ENCODE measurements at places on chromosomes 3 and 15.

GRCh38 chr3:27504749-27505148 is 20.6 kb upstream of the SLC4A7 start:
- no peak for DNase-seq

DNA sequence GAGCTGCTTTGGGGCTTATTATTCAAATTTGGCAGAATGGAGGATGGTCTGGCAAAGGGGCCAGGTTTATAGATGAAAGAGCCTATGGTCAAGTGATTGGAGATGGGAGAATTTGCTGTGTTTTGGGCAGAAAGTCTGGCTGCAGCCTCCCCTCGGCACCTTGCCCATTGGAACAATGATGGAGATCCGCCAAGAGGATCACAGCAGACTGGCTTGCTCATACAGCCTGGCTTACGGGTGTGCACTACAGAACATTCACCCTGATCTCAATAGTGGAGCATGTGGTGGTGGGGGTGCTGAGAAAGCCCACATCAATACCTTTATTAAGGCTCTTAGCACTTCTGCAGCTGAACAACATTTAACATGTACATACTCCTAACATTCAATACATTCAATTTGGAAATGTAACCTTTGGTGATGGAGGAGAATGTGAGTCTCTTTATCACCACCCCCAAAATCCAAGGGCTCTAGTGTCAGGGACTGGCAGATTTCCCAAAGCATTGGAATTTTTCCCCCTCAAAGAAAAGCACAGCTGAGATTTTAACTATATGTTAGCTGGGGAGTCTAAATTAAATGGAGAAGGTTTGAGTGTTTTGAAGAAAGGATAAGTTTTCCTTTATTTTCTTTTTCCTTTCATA is 118.4 kb upstream of the TMC3 start:
- no peak for DNase-seq

DNA sequence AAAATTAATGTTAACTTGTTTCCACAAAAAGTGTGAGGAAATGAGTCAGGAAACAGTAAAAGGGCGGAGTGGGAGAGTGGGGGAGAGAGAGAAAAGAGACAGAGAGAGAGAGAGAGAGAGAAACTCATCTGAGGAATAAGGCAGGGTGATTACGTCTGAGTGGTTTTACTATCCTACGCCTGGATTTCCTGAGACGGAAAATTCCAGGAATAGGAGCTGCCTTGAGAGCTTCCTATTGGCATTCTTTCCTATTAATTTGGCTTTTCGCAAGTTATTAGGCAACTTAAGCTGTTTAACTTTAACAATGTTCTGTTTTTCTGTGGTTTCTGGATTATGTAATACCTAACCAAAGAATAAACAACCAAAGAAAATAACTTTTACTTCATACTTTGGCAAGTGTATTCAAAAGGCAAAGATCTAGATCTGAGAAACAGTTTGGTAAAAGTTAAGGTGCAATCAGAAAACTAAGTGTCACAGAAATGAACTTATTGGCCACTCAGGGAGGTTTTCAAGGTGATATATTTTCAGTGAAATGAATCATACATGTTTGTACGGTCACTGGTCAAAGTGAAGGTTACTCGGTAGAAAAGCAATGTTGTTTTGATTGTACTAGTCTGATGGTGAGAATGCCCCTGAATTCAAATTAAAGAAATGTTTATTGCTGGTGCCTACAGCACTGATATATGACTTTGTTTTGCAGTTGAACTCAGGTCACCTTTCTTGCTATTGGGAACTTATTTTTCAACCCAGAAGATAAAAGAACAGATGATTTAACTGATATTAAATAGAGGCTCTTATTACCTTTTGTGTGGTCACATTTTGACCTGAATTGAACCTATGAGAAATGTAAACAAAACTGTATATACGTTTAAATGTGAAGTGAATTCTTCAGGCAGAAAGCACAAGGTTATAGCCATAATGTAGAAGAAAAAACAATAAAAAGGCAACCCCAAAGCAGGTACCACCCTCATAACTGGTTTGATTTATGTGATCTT is 39.9 kb upstream of the TNFSF10 start:
- DNase-seq: no peak

GRCh38 chr3:4979428-4980228 is at the start of gene BHLHE40:
Gene BHLHE40, plus strand, starts transcription at chr3:4979437. Its CDS starts 282 bp downstream, at chr3:4979719.
- DNase-seq: no peak

- no peak for DNase-seq
These were observed 95.7 kb downstream of the PRICKLE2 start for GRCh38 chr3:64129581-64129980.

DNA sequence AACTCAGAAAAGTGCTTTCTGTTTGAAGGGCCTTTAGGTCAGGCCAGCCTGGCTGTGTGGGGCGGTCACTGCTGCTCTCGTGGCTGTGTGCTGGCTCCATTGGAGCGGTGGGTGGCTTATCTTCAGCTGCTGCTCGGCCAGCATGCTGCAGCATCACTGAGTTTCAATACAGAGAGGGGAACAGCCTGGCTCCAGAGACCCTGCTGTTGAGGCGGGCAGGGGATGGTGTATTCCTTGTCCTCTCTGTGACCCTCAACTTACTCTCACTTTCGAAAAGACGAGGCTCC is 248.5 kb upstream of the ONECUT1 start:
- no peak for DNase-seq

DNA sequence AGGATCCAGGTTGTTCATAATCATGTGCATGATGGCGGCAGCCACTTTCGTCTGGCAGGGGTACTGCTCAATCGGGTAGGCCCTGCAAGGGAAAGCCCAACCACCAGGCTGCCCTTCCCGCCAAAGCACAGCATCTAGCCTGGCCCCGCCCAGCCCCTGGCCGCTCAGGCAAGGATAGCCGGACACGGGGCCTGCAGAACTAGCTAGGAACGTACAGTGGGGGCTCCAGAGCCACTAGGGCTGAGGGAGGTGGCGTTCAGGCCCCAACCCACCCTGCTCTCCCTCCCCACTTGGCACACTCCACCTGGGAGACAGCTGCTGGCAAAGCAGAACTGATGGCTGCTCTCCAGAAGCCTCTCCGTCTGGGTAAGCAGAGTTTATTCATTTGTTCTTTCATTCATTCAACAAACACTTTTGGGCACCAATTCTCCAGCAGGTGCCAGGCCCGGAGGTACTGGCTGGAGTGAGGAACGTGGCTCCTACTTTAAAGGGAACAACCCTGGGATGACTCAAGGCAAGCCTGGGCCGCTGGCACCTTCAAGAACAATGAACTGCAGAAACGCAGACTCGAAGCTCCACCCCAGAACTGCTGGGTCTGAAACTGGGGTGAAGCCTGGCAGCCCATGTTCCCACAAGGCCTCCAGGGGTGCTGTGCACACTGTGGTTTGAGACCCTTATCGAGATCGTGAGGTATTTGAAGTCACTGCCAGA is 7.8 kb downstream of the UROC1 start:
- no peak for DNase-seq

DNA sequence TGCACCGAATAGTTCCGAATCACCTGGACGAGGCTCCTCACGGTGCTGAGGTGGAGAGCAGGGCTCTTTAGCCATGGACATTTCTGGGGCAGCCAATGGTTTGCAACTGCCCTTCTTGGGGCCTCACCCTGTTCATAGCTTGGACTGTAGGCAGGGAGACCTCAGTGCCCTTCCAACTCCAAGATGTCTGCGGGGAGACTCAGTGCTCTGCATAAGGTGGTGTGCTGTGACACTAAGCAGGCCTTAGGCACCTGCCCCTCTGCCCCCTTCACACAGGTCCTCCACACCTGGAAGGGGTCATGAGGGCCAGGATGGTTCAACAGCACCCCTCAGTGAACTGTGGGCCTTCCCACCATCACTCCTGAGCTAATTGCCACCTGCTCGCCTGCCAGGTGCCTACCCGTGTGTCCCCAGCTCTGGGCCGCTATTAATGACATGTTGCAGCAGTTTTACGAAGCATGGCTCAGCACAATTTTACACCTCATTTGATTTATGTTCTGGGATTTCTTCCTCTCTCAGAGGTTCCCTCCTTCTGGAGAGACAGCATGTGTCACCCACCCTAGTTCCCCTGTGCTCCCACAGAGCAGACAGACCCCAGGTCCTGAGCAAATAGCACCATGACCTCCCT is 101.2 kb upstream of the SMAD3 start:
- no peak for DNase-seq

GRCh38 chr3:100546020-100546744 is 53.8 kb downstream of the TMEM45A start:
- no peak for DNase-seq

DNA sequence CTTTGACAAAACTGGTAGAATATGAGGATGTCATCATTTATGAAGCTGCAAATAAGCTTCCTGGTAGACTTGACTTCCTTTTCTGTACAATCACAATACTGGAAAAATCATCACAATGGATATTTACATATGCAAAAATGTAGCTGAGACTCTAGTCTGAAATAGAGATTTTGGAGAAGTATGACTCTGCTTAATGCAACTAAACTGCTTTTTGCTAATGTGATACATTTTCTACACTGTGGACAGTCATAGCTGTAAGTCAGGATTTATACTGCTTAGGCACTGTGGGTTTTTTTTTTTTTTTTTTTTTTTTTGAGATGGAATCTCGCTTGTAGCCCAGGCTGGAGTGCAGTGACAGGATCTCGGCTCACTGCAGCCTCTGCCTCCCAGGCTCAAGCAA is 34.5 kb upstream of the ST3GAL6 start:
- no peak for DNase-seq

- DNase-seq: no peak
These were observed 320.6 kb downstream of the UACA start for GRCh38 chr15:70442616-70443321.

- DNase-seq: no peak
These were observed 1.7 kb upstream of the PSTPIP1 start for GRCh38 chr15:76993114-76993725.

Measured in OCI-LY7 (cell line).